ENCODE measurements at places on chromosomes 11 and 22.

DNA sequence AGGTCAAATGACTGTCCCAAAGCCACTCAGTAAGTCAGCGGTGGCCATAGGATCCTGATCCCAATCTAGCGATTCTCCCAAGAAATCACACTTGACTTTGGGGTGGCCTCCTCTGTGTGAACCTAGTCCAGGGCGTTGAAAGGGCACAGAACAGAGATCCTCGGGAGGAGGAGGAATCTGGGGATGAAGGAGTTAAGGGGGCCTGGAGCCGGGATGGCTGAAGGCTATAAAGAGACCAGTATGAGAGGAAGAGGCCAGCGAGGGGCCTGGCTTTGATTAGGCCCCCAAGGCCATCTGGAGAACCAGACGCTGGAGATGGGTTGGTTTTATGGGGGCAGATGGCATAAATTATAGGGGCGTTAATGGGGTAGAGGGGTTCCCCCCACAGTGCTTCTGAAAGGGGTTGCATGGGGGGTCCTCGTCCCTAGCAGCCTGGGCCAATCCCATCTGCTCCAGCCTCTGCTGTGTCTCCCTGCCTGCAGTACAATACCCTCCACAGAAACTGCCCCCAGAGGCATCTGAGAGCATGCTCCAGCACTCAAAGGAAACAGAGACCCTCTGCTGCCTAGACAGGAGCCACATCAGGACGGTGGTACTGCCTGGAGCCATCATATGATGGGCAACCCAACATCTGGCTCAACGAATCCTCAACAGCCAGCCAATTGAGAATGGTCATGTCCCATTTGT, 35.2 kb upstream of the TRIM29 start:
- no peak for DNase-seq

GRCh38 chr22:39960791-39961746, 872 bp downstream of the TMA7B start:
- DNase-seq, result peak; percentile 71

DNA sequence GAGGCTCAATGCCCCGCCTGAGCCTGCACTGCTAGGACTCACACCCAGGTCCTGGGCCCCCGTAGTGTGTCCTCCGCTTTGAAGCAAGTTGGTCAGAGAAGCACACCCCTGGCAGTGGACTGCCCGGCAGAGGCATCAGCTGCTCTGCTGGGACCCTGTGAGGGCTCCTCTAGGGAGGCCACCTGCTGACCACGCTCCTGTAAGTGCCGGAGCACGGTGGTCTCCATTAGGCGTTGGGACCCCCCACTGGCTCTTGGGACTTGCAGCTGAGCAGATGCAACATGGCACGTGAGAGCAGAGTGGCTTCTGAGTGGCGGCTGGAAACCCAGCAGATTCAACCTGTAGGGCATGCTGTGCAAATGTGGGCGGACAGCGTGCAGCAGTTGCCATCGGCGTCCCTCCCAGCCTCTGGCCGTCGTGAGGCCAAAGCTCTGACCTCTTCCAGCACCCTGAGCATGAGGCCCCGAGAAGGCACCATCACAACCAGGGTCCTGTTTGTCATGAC, 16.9 kb downstream of the MRGPRG start:
- no peak for DNase-seq

GRCh38 chr22:25482091-25482760, 82.2 kb upstream of the GRK3 start:
- DNase-seq, result no peak

DNA sequence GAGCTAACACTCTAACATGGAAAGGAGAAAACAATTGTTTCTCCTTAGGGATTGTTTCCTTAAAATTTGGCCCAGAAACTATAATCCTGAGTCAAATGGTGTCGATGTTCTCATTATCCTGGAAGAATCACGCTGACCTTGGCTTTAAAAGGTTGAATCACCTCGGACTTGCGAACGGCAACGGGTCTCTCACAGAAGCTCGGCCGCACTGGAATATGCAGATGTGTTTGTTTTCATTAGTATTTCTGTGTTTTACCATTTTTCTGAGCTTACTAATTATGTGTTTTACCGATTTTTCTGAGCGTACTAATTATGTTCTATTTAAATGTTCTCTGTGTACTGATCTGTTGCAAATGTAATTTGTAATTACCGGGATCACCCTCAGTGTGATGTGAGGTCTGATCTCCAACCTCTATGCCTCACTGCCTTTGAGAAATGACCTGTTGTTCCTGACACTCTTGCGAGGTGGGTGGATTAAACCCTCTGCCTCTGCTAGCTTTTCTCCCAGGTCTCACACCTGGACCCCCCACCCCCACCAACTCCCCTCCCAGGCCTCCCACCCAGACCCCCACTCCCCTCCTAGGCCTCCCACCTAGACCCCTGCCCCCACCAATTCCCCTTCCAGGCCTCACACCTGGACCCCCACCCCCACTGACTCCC, 38.3 kb upstream of the BRSK2 start:
- DNase-seq, result peak; percentile 15

- DNase-seq, result no peak
These were observed 528.4 kb downstream of the MIAT start for GRCh38 chr22:27185760-27186302.

- DNase-seq, result no peak
These were observed 61.0 kb downstream of the KIRREL3 start for GRCh38 chr11:126939552-126939951.

GRCh38 chr11:104462341-104462740, 298.4 kb upstream of the PDGFD start:
- no peak for DNase-seq

DNA sequence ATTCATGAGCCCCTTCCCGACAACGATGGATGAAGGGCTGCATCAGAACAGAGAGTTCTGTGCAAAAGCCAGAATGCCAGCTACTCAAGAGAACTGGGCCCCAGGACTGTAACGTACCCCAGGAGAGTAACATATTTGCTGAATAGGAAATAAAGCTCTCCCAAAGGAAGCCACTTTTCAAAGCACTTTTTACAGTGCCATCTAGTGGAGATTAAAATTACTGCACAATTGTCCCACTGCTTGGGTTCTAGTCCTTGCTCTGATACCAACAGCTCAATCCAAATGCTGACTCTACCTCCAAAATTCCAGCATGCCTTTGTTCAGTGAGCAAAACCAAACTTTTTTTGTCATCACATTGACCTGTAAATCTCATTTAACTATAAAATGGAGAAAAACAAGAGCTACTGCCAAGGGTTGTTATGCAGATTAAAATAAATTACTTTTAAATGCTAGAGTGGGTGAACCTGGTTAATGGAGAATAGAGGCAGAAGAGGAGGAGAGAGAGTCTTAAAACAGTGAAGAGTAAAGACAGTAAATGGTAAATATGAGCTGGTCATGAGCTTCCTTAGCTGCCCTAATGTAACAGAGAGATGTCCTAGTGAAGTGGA, 87.6 kb upstream of the FSHB start:
- no peak for DNase-seq

- DNase-seq, result peak; percentile 21
These were observed at the start of gene NCAM1 for GRCh38 chr11:112961146-112961668. Gene NCAM1, plus strand, starts transcription at chr11:112961420.

GRCh38 chr11:122656631-122657101, 1.1 kb downstream of the UBASH3B start:
- DNase-seq, result peak; percentile 57

DNA sequence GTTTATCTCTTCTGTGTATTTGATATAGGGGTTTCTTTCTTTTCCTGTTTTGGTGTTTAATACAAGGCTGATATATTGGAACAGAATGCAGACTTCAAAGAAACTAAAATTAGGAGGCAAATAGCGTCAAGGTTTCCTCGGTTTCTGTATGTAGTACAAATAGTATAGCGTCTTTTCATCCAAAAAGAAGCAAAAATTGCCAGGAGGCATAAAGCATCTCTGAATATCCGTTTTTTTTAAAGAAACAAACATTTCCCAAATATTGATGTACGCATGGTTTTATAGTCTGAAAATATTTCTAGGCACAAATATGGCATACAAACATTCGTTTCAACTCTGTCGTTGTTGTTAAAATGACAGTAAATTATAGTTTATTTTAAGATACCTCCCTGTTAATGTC, 17.1 kb upstream of the PAX6 start:
- no peak for DNase-seq

GRCh38 chr11:8258784-8259183, 4.9 kb downstream of the LMO1 start:
- DNase-seq, result no peak
